ENCODE measurements at places on chromosomes 6 and 20. TPM values are rescaled to one million over a fixed set of nuclear protein-coding genes. Genes with fewer than 3 reads are reported as not detected.

DNA sequence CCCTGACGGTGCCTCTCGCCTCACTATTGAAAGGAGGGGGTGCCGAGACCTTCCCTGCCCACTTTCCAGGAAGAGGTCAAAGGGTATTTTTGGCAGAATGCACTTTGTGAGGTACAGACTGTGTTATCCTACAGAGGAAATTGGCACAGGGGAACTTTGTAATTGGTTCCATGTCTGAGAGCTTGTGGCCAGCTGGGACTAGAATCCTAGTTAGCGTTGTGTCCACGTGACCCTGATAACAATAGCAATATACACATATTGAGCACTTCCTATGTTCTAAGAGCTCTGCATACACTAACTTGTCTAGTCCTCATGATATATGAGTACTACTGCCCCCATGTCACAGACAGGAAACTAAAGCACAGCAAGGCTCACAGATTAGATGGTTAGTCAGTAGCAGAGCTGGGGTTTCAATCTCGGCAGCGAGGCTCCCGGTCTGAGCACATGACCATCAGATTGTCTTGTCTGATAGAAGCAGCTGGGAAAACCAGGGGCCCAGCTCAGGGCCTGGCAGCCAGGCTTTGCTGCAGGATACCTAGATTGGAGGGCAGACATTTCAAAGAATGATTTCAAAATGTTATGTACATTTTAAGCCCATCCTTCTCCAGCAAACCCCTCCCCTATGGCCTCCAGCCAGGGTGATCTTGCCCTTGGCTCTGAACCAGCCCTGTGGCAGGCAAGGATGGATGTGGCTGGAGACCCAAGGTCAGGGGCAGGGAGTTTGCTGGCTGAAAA lies 1.4 kb downstream of the MAPK13 start:
- peak; percentile 75 for DNase-seq

DNA sequence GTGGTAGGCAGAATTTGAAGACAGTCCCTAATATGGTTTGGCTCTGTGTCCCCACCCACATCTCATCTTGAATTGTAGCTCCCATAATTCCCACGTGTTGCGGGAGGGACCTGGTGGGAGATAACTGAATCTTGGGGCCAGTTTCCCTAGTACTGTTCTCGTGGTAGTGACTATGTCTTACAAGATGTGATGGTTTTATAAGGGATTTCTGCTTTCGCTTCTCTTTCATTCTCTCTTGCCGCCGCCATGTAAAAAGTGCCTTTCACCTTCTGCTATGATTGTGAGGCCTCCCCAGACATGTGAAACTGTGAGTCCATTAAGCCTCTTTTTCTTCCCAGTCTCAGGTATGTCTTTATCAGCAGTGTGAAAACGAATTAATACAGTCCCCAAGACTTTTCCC lies 103.4 kb downstream of the PDE10A start:
- DNase-seq: no peak

DNA sequence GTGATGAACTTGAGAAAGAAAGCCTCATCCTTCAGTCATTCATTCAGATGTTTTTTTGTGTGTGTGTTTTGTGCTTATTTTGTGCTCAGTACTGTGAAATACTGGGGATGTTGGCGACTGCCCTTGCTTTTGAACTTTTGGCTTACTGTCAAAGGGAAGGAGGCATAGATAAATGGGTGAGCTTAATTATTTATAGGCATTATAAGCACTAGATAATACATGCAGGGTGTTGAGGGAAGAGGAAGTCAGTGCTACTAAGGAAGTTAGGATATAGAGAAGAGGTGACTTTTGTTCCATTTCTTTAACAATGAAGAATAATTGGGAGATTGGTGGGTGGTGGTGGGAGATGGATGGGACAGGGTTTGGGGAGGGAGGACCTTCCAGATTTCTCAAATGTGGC lies 23.6 kb downstream of the XRN2 start:
- no peak for DNase-seq

DNA sequence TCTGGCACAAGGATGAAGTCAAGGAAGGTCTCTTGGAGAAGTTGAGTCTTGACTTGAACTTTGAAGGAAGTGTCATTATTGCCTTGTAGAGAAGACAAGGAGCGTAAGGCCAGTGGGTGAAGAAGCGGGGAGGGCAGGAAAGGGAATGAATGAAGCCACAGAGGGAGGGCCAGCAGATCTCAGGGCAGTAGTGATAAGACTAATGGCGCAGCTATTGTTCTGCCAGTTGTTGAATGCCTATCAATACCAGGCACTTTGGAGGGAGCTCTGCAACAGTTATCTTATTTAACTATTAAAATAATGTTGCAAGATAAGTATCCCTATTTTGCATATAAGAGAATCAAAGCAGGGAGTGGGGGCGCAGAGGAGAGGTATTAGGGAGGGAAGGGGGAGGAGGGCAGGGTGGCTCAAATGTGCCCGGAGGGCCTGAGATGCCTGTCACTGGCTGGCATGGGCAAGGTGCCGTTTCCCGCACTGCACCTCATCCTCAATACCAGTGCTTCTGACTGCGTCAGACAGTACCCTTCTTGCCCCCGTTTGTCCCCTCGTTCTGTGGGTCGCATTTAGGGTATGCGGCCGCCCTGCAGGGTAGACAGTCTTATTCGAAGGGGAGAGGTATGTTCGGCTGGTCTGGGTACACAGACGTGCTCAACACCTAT lies 109.8 kb downstream of the ZDHHC14 start:
- DNase-seq: no peak

GRCh38 chr6:159212525-159213280 lies 43.5 kb downstream of the FNDC1 start:
- no peak for DNase-seq

DNA sequence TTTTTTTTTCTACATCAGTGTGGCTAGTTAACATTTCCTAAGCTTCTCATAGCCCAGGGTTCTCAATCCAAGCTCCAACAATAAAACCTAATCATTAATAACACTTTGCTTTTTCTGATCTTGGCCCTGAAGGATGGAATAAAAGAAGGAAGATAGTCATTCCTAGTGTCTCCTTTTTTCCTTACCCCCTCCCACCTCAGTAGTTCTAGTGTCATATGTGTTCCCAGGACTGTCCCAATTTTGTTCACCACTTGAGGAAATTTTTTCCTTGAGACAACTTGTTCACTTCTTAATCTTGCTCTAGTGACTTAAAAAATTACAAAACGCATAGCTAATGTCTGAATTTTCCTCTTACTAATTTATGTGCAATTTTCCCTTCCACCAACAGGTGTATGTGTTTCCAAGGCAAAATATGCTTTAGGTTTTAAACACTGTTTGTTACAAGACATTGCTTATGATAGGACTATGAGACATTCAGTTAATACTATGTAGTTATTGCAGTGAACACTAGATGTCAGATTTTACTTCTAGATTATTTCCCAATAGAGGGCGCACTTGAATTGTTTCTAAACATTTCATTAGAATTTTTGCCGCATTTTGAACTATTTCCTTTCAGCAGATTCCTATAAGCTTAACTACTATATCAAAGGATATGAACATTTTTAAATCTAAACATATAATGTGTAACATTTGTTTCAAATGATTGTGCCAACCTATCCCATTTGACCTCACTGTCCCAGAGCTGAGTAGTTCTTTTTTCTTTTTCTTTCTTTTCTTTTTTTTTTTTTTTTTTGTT lies 18.5 kb upstream of the C6orf141 start:
- DNase-seq: no peak

DNA sequence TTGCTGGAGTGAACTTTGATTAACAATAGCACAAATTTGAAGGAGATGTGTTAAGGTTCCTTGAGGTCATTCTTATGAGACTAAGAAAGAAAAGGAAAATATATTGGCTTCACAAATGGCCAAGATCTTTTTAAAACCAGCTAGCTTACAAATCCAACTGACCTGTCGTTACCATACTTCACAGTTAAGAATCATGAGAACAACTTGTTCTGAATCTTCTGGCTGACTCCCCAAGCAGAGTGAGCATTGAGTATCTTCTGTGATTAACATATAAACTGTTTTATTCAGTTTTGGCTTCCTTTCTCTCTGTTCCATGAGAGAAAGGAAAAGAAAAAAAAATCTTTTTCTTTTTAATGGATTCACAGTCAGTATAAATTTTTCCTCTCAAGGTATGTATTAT lies 277.1 kb downstream of the KHDC1L start:
- no peak for DNase-seq

The APCDD1L gene
- not detected for total RNA-seq

The CDSN gene
- total RNA-seq: not detected

The MAP7 gene
- total RNA-seq: 23.2 TPM

The OOEP gene
- total RNA-seq: 1.2 TPM
